ENCODE measurements at places on chromosomes 11 and 22.

GRCh38 chr11:109728056-109728455 is 306.1 kb downstream of the C11orf87 start:
- DNase-seq = peak; percentile 32

GRCh38 chr11:72771507-72771906 is 19.3 kb upstream of the ARAP1 start:
- peak; percentile 79 for DNase-seq

GRCh38 chr22:43833286-43834240 is 21.5 kb upstream of the EFCAB6 start:
- no peak for DNase-seq

DNA sequence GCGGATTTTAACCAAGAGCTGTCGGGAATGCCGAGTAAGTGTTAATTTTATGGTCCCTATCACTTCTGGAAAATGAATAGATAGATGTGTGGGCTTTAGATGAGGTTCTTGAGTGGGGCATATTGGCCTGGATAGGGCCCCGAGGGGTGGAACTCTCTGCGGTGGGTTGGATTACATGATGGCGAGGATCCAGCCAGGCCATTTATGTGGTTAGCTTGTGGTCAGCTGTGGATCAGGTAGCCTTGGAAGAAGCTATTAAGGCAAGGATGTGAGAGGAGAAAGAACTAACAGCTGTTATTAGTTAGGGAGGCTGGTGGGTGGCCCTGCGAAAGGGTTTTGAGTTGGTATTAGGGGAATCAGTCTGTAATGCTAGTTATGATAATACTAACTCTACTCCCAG is 268.4 kb downstream of the NELL1 start:
- no peak for DNase-seq

DNA sequence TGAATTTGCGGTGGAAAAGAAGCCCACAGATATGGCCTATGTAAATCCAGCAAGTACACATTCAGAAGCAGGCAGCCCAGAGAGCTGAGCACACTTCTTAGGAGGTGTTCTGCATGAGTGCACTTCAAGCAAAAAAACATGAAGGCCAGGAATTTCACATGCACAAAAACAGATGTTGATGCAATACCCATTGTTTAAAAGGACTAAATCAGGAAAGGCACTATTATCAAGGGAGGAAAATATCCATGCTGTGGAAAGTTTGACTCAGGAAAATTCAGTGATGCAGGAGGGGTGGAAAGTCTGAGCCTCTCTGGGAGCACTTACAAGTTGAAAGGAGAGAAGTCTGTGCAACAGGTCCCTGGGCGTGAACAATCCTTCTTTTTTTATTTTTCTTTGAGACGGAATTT is 15.8 kb upstream of the CARS1 start:
- no peak for DNase-seq

- peak; percentile 14 for DNase-seq
These were observed 68.3 kb downstream of the C11orf58 start for GRCh38 chr11:16806791-16807190.

GRCh38 chr11:48105096-48105990 is 111.3 kb upstream of the OR4B1 start:
- DNase-seq = no peak

Data from fibroblast of skin of back (primary cell).